Cerebellar nuclear complex (tissue), 1 donor: ENCODE measurements at places on chromosomes 2 and 18.

DNA sequence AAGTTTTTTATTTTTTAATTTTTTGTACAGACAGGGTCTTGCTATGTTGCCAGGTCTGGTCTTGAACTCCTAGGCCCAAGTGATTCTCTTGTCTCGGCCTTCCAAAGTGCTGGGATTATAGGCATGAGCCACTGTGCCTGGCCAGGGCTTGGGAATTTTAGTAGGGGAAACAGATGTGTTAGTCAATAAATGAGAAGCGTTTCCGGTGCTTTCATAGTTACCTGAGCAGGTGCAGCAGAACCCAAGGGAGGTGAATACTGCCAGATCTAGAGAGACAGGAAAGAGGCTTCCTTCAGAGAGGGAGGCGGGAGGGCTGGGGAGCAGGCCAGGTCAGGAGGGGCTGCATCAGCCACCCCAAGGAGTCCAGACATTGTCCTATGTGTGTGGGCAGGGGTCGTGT is 30.5 kb upstream of the IMPA2 start:
- no peak for DNase-seq

DNA sequence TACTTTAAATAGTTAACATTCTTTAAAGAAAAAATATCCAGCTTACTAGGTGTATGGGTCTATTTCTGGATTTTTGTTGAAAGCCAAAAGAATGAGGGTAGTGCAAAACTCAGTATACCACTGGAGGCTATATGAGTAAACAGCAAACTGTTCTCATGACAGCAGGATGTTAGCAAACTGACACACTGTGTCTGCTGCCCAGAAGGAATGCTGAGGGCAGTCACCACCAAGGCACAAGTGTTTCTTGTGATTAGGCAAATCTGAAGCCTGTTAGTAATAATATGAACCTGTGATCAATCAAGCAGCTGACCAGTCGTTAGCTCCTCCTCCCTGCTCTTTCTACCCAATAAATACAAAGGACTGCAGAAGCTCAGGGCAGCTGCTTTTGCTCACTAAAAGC is 50.5 kb upstream of the SULT1C3 start:
- no peak for DNase-seq

DNA sequence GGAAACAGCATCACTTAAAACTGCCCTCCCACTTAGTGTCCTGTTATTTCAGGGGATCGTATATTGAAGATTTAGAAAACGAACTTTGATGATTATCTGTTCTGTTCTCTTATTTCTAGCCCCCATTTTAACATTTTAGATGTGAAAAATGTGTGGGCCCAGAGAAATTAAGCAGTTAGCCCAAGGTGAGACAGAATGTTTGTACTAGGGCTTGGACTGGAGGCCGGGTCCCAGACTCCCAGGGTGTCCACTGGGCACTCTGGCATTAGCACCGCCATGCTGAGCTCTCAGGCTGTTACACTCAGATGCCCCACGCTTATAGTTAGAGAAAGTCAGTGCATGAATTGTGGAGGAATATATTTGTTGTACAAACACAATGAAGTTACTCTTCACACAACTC is 5.5 kb upstream of the RAX start:
- no peak for DNase-seq

DNA sequence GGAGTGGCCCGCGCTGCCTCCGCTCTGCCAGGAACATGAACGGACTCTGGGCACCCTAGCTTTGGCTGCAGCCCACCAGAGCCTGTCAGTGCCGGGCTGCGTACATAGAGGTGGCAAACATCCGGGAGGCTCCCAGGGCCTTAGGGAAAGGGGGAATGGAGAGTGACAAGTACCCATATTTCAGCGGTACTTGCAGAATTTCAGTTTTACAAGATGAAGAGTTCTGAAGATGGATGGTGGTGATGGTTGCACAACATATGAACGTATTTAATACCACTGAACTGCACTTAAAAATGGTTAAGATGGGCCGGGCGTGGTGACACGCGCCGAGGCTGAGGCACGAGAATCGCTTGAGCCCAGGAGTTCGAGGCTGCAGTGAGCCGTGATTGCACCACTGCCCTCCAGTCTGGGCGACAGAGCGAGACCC is 873 bp downstream of the MTHFD2 start:
- no peak for DNase-seq

DNA sequence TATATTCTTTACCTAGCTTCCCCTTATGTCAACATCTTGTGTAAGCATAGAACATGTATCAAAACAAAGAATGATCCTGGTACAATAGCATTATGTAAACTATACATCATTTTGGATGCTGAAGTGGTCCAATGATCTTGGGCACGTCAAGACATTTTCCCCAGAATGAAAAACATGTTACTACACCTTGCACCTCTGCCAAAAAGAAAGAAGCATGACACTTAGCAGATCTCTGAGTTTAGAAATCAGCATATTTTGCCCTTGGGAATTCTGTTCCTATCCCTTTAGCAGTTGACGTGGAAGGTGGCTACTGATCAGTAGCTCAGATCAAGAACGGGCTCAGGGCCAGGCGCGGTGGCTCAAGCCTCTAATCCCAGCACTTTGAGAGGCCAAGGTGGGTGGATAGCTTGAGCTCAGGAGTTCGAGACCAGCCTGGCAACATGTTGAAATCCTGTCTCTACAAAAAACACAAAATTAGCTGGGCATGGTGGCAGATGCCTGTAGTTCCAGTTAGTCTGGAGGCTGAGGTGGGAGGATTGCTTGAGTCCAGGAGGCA is 1.7 kb upstream of the LCLAT1 start:
- DNase-seq: no peak

GRCh38 chr2:157321466-157321865 is 4.2 kb downstream of the ERMN start:
- DNase-seq: no peak

GRCh38 chr2:126664639-126665038 is 8.7 kb downstream of the GYPC start:
- DNase-seq: no peak

DNA sequence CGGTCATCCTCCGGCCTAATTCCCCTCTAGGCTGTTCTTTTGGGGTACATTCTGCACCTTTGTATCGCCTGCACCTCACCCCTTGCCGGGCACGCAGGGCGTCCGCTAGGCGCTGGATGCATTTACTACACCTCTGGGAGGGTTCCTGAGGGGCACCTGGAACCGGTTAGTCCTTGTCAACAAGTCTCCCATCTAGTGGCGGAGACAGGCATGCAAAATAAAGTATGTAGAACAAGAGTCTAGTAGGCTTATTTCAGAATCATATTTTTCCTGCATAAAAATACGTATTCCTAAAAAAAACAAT is 705 bp upstream of the TEX261 start:
- DNase-seq: peak; percentile 38

DNA sequence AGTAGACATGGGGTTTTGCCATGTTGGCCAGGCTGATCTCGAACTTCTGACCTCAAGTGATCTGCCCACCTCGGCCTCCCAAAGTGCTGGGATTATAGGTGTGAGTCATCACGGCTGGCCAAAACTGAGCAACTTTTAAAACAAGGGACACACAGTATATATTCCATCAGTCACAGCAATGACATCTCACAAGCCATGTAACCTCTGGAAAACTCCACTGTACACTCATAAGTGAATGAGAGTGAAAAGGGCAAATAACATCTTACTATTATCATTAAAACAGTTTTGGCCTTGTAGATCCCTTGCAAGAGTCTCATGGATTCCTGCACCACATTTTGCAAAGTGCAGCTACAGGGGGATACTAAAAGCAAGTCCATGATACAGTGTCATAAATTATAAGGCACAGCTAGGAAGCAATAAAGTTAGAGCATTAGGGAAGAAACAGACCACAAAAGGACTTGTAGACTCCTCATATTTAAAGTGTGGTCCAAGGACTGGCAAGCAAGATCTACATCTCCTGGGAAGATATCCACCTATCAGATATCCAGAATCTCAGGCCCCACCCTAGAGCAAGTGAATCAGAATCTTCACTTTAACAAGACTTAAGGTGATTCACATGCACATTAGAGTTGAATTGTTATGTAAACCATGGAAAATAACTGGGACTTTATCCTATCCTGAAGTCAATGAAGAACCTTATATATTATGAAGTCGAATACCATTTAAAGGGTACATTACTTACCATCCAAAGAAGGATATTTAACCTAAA is 5.7 kb downstream of the SMC6 start:
- no peak for DNase-seq
